Fibroblast of skin of scalp (primary cell): ENCODE measurements at places on chromosomes 3 and 15.

GRCh38 chr3:62835554-62836236, 39.5 kb downstream of the CADPS start:
- no peak for DNase-seq

DNA sequence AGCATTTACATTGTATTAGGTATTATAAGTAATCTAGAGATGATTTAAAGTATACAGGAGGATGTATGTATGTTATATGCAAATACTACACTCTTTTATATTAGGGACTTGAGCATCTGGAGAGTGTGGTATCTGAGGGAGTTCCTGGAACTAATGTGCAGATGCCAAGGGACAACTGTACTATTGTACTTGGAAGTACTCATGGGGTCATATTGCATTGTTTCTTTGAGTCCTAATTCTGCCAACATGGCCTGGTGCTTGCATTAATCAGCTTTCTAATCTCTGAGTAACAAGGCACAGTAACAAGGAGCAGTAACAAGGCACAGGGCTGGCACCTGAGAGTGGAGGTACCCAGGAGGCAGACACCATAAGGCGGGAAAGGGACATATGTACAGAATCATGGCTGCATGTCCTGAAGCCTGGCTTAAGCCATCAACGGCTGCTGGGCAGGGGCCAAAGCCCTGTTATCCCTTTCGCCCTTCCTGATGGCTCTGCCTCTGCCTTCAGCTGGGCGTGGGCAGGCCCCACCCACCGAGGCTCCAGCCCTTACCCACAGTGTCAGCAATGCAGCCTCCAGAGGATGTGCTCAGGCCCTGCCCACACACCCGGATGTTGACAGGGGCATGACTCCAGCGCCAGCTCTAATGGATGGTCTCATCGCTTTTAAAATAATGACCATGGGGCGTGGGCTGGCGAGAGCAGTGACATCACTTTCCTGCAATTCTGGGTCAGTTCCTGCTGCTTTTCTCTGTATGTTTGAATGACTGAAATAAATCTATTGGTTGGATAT, 22.9 kb downstream of the CEMIP start:
- no peak for DNase-seq

GRCh38 chr3:133574260-133574881, 885 bp downstream of the CDV3 start:
- peak; percentile 63 for DNase-seq

DNA sequence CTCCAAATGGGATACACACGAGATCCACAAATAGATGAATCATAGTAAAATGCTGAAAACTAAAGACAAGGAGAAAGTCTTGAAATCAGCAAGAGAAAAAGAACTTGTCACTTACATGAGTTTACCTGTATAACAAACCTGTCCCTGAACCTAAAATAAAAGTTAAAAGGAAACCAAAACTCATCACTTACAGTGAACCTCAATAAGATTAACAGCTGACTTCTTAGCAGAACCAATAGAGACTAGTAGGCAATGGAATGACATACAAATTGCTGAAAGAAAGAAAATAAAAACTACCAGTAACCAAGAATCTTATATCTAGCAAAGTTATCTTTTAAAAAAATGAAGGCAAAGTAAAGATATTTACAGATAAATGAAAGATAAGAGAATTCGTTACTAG, 27.4 kb downstream of the SEC22A start:
- DNase-seq = no peak

DNA sequence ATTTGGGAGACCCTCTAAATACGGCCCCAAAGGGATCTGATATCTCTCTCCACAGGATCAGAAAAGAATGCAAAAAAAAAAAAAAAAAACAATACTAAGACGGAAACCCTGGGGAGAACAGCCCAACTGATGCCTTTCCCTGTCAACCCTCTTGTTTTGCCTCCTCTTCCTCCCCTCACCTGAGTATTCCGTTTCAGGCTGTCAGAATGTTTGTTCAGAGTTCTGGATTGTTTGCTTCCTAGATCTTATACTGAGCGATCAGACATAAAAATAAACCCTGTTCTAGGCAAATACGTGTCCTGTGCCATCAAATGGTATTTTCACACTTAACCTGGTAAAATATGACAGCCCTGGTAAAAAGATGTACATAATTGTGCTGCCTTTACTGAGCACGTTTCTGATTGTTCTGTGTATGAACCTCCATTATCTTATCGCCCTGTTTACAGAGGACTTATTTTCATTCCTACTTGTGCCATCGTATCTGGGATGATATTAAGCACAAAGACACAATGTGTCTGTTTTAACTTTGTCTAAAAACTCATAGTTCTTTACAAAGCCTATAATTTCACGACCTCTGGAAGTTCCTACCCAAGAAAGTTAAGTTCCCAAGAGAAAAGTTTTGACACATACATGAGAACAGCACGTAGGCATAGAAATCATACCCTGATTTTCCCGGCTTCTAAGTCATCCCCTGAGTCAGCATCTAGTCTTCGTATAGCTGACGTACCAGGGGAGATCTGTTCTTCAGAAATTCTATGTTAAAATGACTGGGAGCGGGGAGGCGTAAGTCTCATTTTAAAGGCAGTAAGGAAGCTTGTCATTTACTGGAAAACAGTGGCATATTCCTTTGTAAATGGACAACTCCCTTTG, 856 bp downstream of the ZBTB38 start:
- peak; percentile 74 for DNase-seq

GRCh38 chr3:55697177-55697865, 210.2 kb upstream of the WNT5A start:
- DNase-seq = no peak

DNA sequence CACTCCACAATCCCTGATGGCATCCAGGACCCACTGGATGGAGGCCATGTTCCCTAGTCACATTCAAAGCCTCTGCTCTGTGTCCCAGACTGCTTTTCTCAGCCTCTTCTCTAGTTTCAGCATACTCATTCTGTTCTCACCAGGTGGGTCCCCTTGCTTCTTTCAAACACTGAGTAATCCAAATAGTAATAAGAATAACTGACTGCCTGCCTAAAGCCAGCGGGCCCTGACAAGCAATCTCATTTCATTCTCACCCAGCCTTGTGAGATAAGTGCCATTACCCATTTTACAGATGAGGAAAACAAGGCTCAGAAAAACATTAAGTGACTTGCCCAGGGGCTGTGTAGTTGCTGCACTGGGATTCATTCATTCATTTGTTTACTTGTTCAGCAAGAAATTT, 25.4 kb downstream of the MAPKAPK3 start:
- DNase-seq = no peak

DNA sequence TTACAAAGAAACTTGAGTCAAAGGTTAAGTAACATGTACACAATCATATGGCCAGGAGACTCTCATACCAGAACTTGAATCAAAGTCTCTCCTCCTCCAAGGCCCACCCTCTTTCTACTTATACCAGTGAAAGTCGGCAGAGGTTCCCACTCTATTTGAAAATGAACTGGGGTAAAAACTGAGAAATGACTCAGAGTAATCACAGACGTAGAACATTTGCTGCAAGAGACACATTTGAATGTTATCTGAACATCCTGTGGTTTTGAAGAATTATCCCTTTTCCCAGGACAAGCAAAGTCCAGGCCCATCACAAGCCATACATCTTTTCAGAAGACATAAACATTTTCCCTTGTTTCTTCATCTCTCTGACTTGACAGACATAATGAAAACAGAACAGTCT, 55.8 kb downstream of the SHOX2 start:
- peak; percentile 7 for DNase-seq

DNA sequence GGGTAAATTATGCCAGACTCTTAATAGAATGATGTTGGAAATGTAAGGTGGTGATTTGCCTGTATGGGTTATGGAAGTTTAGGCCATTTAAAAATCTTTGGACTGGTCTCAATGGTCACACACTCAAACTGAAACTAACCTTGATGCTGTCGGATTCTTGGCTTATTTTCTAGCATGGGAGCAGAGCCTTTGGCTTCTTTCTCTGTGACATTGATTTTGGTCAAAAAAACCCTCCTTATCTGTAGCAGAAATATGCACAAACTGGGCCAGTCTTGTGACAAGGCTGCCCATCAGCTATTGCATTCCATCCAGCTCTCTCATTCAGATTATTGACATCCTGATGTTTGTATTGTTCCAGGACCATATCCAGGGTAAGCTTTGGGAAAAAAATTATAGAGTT, 35.9 kb downstream of the ARPP21 start:
- no peak for DNase-seq

DNA sequence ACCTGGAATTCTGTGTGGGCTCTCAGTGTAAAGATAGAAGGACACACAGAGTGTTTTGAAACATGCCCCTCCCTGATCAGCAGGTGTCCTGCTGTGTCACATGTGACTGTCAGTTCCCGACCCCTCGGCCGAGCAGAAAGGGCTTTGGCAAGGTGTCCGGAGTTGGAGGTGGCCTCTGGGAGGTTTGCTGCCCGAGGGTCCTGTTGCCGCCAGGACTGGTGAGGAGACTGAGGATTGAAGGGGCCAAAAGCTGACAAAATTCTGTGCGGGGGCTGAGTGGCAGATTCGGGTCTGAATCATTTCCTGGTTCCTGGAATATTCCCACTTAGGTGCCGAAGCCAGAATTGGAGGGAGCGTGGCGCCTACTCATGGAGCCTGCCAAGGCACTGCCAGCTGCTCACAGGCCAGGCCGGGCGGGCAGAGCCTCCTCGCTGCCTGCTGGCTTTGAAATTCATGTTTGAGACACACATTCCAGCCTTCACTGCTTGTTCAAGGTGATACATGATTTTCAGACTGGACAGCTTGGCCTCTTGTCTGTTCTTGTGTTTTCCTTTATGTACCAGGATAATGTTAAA, 83.8 kb downstream of the APBA2 start:
- DNase-seq = no peak

GRCh38 chr15:36428102-36428845, 151.2 kb upstream of the CDIN1 start:
- peak; percentile 100 for DNase-seq

DNA sequence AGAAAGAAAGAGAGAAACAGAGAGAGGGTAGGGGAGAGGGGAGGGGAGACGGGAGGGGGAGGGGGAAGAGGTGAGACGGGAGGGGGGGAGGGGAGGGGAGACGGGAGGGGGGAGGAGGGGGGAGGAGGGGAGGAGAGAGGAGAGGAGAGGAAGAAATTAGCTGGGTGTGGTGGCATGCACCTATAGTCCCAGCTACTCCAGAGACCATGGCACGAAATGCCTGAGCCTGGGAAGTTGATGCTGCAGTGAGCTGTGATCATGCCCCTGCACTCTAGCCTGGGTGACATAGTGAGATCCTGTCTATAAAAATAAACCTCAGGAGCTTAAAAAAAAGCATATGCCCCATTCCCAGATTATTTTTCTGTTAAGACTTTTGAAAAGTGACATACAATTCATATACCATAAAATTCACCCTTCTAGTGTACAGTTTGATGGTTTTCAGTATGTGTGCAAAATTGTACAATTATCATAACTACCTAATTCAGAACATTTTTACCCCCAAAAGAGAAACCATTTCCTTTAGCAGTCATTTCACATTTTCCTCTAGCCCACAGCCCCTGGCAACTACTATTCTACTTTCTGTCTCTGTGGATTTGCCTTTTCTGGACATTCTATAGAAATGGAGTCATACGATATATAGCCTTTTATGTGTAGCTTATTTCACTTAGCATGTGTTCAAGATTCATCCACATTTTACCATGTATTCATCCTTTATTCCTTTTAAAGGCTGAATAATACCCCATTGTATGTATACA, 699.6 kb downstream of the FHIT start:
- no peak for DNase-seq

- no peak for DNase-seq
These were observed 124.2 kb upstream of the ABI3BP start for GRCh38 chr3:101117465-101117864.

GRCh38 chr15:38609097-38609738, 44.6 kb upstream of the RASGRP1 start:
- DNase-seq = no peak

- no peak for DNase-seq
These were observed 178.5 kb downstream of the APBA2 start for GRCh38 chr15:29064290-29064689.

DNA sequence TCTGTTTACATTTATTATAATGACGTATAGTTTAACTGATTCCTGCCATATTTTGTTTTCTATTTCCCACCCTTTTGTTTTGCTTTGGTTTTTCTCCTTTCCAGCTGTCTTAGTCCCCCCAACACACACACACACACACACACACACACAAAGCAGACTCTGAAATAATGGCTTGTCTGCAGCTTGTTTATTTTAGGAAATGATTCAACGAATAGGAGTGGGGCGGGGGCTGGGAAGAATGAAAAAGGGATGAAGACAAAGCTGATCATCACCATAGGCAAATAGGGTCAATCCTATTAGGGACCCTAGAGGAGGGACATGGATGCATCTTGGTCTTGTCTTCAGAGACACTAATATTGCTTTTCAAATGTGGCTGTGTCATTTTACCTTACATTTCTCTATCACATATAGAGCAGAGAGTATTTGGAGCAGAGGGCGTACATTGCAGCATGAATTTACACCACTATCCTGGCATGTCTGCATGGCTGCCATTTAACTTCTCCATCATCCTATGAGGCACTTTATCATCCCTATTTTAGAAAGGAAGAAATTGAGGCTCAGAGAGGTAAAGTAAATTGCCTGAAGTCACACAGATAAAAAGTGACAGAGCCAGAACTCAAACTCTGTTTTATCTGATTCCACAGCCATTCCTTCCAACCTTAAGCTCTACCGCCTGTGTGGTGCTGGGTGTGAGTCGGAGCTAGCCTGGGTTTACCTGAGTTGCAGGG, 147.2 kb upstream of the TPM1 start:
- DNase-seq = peak; percentile 91

GRCh38 chr3:40989141-40990061, 209.9 kb upstream of the CTNNB1 start:
- no peak for DNase-seq

DNA sequence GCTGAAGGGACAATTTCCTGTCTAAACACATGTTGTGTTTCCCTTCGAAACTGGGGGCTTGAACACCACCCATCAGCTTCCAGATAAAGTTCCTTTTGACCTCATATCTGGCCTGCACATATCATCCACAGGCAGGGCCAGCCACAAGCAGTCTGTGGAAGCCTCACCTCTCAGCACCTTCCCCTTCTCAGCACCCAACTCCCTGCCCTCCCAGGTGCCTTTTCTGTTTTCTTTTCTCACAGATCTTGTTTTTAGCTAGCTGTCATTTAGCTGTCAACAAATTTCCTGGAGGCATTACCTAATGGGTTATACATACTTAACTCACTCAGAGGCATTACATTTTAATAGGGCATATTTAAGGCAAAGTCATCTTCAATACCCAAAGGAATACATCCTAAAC, 93.9 kb downstream of the SEMA6D start:
- DNase-seq = no peak

- DNase-seq = no peak
These were observed 732.1 kb downstream of the ZPLD1 start for GRCh38 chr3:103166890-103167289.

DNA sequence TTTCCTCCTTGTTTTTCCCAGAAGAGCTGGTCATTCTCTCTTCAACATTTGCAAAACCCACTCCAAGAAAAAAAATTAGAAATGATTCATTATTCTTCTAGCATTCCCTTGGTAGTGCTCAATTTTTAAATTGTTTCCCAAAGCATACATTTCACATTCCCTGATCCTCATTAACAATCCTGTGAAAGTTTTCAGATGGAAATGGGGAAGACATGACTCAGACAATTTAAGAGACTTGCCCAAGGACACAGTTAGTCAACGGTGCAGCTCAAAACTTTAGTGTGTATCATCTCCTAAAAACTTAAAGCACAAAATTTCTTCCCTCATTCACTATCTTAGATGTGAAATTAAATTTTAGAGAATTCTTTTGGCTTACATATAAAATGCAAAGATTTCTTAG, 17.1 kb upstream of the ABI3BP start:
- DNase-seq = peak; percentile 94

- peak; percentile 39 for DNase-seq
These were observed 67.9 kb upstream of the AKAP13 start for GRCh38 chr15:85312486-85312885.
